NCI-H774 (cell line): ENCODE measurements at places on chromosomes 6 and 20.

- no peak for DNase-seq
These were observed 48.1 kb downstream of the PRL start for GRCh38 chr6:22248513-22249308.

- no peak for DNase-seq
These were observed 146.1 kb downstream of the NFATC2 start for GRCh38 chr20:51396365-51396909.

DNA sequence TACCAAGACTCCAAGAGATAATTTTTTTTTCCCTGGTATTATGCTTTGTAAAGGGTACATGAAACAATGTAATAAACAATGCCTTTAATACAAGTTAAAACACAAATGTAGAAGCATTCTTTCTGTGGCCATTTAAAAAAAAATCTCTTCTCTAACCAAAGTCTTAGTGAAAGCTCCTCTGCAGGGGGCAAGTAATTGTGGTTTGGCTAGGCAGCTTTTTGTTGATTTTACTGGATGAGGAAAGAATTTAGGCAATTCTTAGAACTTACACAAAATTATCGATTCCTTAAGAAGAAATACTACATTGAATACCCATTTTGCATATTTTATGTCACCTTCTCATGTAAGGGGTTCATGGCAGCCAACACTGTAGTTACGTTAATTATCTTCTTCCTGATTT is 12.4 kb downstream of the TFB1M start:
- no peak for DNase-seq

DNA sequence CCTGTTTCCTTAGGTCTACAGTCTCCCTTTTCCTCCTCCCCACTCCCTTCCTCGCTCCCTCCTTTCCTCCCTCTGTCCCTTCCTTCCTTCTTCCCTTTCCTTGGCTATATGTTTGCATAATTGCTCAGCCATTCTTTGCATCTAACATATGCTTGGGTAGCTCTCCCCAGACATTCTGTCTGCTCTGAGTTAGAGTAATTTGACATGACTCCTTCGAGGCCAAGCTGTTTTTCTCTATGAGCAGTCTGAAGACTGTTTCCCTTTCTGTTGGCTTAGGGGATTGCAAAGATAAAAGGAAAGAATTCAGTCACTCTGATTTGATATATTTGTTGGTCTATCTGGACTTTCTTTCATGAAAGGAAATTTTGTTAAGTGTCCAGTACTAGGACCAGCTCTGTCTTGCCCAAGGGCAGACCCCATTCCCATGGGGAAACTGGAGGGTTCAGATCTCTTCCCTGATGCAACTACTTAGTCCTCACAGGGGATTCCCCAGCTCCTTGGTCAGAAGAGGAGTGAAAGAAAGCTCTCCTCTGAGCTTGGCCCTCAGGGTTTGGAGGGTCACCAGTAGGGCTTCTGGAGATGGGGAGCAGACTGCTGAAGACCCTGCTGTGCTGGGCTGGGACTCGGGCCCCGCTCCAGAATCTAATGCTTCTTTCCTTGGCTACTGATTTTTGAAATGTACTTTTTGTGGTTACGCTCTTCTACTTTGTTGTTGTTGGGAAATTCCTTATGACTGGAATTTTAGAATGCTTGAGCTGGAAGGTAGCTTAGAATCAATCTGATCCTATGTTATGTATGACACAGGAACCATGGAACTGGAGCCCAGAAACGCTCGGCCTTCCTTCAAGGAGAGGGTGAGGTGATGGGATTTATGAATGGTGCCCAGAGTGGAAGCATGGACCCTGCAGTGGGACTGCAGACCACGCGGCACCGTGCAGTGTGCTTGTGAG is 63.7 kb upstream of the SLC22A23 start:
- no peak for DNase-seq

- DNase-seq: no peak
These were observed 3.9 kb upstream of the STMND1 start for GRCh38 chr6:17097982-17098381.

- DNase-seq: no peak
These were observed 22.7 kb upstream of the GGTLC1 start for GRCh38 chr20:24011282-24011681.

- DNase-seq: no peak
These were observed 70.2 kb downstream of the CDH4 start for GRCh38 chr20:61322151-61322865.

DNA sequence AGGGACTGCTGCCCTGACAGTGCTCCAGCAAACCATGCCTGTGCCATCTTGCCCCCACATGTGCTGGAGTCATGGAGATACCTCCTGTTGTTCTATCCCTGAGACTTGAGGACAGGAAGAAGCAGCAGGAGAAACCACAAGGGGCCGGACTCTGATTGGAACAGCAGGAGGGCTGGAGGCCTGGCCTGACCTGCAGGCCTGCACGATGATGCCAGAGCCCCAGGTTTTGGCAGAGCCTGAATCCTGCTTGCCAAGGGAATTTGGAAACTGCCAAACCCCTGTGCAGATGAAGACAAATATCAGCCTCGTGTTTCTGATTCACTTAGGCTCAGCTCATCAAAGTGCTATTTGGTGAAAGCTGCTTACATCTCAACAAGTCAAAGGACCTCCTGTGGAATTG is 177.6 kb downstream of the MAFB start:
- DNase-seq: no peak

GRCh38 chr6:83615025-83615999 is 93.6 kb downstream of the SNAP91 start:
- peak; percentile 67 for DNase-seq

DNA sequence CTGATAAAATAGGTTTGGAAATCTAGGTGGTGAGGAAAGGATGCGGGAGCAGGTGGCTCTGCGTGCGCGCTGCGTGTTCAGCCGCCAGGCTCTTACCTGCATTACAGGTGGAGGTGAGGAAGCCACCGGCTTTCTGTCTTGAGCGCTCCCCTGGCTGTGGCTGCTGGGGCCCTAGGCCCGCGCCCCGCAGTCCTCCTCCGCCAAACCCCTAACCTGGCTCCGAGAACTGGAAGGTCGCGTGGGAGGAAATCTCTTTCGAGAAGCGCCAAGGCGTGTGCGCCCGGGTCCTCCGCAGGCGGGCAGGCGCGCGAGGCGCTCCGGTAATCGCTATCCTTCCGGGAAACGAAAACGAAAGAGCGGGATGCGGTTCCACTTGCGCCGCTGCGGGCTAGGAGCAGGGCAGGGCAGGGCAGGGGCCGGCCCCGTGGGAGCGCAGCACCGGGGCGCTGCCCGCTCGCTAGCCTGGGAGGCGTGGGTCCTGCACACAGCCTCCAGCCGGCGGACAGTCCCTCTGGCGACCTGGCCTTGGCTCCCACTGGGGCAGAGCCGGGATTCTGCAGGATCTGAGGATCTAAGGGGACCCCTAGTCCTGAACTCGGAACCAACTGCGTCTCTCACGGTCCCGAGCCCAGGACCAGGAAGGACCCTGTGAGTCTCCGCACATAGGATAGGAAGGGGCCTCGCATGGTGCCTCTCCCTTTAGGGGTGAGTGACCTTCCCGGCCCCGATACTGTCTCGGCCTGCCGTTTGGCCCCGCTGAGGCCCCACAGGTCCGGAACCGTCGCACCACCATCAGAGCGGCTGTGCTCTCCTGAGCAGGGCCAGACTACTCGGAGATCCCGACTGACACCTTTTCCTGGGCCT is at the start of gene ETV7:
ETV7 (minus strand) TSS at position 230 of the 864 bp plus-strand sequence; CDS start at position 102, 128 bp downstream.
- peak; percentile 3 for DNase-seq

GRCh38 chr20:51955756-51956155 is 153.4 kb upstream of the SALL4 start:
- DNase-seq: no peak

DNA sequence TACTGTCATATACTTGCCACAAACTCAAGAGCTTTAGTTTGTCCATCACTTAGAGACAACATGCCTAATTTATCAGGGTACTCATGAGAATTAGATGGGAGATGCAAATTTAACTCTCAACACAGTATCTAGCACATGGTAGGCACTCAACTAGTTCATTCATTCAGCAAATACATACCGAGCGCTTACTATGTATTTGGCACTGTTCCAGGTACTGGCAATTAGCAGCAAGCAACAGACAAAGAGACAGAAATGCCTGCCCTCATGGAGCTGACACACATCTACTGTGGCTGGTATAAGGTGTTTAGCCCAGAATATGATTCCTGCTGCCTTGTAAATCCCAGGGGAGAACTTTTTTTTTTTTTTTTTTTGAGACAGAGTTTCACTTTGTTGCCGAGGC is 4.8 kb downstream of the MICAL1 start:
- DNase-seq: no peak

- DNase-seq: no peak
These were observed 267.5 kb upstream of the OPRM1 start for GRCh38 chr6:153771577-153771976.
